ENCODE measurements at places on chromosomes 4 and X. TPM values are rescaled to one million over a fixed set of nuclear protein-coding genes. Genes with fewer than 3 reads are reported as not detected.

- H3K27me3 ChIP-seq: no peaks in the 10 kb centered on the region
- no peaks in the 10 kb centered on the region for H3K4me1 ChIP-seq
- no peak for DNase-seq
- no peak overlapping the region for H3K27ac ChIP-seq
These were observed 570.8 kb upstream of the CPEB2 start for GRCh38 chr4:14431155-14432134.

- DNase-seq: no peak
- no peak overlapping the region for H3K4me3 ChIP-seq
- no peaks in the 10 kb centered on the region for H3K36me3 ChIP-seq
- H3K27ac ChIP-seq: no peak overlapping the region
- H3K4me1 ChIP-seq: no peaks in the 10 kb centered on the region
These were observed 1384.8 kb downstream of the FAM133A start for GRCh38 chrX:95058815-95059214.

SRPK3 gene
- total RNA-seq: not detected

DNA sequence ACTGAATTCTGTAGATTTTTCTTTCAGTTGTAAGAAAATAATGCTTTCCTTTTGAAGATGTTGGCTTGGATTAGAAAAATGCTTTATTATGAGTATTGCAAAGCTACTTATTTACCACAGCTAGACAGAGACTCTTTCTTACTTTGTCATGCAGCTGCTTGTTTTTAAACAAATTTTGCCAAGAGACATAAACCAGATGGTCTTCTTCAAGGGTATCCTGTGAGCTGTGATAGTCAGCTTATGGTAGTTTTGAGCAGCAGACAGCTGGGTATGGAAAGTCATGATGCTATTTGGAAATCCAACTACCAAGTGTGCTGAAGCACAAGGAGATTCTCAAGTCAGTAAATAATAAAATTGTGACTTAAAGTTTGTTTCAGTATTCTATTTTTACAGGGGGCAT lies 941.5 kb downstream of the DMD start:
- no peak for DNase-seq
- H3K4me3 ChIP-seq: no peak overlapping the region
- H3K36me3 ChIP-seq: no peaks in the 10 kb centered on the region
- H3K27me3 ChIP-seq: no peaks in the 10 kb centered on the region

GRCh38 chrX:76147106-76147505 lies 25.8 kb upstream of the PBDC1 start:
- no peak for DNase-seq
- no peaks in the 10 kb centered on the region for H3K27me3 ChIP-seq
- H3K36me3 ChIP-seq: no peaks in the 10 kb centered on the region
- H3K27ac ChIP-seq: no peak overlapping the region
- no peak overlapping the region for H3K4me3 ChIP-seq

MAGEC2 gene
- not detected for total RNA-seq

DNA sequence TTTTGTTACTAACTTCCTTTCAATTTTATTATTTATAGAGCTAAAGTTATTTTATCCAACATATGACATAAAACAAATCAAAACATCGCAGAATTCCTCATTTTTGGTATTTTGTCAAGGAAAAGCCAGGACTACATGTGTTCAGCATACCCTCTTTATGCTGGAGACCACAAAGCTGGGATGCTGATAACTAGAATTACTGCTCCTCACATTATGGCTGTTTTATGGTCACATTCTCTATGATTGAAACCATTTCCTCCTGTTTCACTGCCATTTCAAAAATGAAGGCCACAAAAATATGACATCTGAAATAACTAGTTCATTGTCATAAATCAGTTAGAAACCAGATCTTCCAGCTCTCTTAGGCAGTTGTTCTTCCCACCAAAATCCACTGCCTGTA lies 41.7 kb downstream of the KLHL34 start:
- no peak overlapping the region for H3K27ac ChIP-seq
- H3K4me3 ChIP-seq: no peak overlapping the region
- no peak for DNase-seq
- H3K27me3 ChIP-seq: no peaks in the 10 kb centered on the region

DNA sequence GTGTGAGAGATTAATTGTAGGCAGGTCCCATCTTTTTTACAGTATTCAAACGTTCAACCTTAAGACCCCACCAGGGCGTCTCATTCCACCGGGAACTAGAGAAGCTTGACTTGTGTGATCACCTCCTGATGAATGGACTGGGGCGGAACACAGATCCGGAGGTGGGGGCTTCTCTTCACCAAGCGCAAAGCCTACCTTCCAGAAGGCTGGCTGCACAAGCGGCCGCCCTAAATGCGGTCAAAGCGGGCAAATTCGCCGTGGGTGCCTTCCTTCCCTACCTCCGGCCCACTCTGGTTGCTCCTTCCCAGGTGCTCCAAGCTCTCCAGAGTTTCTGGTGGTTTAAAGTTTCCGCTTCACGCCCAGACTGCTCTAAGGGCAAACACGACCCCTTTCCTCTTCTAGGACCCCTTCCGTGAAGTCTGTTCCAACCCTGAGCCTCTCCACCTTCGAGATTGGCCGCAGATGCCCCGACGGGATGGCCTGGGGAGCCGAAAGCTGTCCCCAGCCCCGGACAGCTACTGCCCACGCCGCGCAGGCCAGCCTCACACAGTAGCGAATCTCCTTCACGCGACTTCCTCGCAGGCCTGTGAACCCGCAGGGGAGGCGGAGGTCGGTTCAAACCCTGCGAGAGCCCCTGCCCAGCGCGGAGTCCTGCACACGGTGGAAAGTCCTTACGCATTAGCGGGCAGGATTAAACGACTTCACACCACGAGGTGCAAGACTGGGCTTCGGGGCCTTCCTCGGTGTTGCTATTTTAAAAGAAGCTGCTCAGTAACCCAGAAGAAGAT lies 1.6 kb upstream of the WWC2 start:
- peak; percentile 85 for DNase-seq
- H3K4me3 ChIP-seq: peak overlapping the region; percentile 97
- H3K27ac ChIP-seq: peak overlapping the region; percentile 95
- H3K27me3 ChIP-seq: no peaks in the 10 kb centered on the region
- H3K4me1 ChIP-seq: peaks cover 8% of the 10 kb centered on the region

VCX gene
- 0.64 TPM for total RNA-seq

PASD1 gene
- not detected for total RNA-seq

- no peaks in the 10 kb centered on the region for H3K27me3 ChIP-seq
- no peaks in the 10 kb centered on the region for H3K36me3 ChIP-seq
- no peak for DNase-seq
- no peak overlapping the region for H3K27ac ChIP-seq
- no peak overlapping the region for H3K4me3 ChIP-seq
- no peaks in the 10 kb centered on the region for H3K4me1 ChIP-seq
These were observed 30.0 kb upstream of the MYOZ2 start for GRCh38 chr4:119105605-119106004.

DNA sequence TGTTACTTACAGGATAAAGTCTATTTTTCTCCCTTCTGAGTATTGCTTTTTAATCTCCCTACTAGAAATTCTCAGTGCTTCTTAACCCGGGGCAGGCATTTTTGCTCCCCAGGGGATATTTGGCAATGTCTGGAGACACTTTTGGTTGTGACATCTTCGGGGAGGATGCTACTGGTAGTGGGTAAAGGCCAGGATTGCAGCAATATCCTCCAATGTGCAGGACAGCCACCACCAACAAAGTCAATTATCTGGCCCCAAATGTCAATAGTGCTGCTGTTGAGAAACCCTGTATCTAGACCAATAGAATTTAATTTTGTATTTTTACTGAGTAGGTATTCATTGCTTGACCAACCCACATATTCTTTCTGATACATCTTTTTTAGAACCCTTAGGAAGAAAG lies 669.5 kb upstream of the MAGEB2 start:
- DNase-seq: no peak
- H3K36me3 ChIP-seq: no peaks in the 10 kb centered on the region
- H3K4me3 ChIP-seq: no peak overlapping the region
- H3K4me1 ChIP-seq: no peaks in the 10 kb centered on the region
- no peak overlapping the region for H3K27ac ChIP-seq

GRCh38 chr4:110624904-110625494 lies 2.1 kb upstream of the PITX2 start:
- peaks cover 10% of the 10 kb centered on the region for H3K36me3 ChIP-seq
- no peak for DNase-seq
- H3K27ac ChIP-seq: no peak overlapping the region

FAM3A gene
- total RNA-seq: 23.6 TPM

DNA sequence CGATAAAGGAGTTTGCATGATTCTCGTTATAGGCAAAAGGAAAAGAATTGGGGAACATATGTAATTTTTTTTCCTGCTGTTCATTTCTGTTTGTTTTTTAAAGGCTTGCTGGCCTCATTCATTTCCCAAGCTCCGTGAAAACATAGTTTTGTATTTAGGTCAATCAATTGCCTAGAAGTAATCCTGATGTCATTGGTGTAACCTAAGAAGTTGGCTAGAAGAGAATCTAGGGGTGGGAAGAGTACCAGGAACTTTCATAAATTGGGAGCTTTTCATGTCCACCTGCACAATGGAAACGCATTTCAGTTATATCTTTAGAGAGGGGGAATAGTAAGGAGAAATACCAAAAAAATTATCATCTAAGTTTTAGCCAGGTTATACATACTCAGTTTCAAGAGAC lies 3.8 kb downstream of the RAPGEF2 start:
- no peak overlapping the region for H3K27ac ChIP-seq
- H3K4me3 ChIP-seq: peak overlapping the region; percentile 94
- no peaks in the 10 kb centered on the region for H3K36me3 ChIP-seq

DNA sequence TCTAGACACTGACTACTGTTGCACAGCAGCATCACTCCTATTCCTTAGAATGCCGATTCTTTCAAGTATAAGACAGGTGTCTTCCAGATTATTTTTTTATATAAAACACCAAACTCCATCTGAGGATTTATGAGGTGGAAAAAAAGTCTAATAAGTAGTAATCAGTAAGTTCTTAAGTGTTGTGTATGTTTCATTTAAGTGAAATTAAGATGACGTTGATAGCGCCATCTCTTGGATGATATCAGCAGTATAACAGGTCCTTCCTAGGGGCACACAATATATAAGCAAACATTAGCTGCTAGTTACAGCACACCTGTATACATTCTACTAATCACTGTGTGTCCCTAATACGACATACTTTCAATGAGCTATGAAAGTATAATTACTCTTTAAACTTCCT lies 99.6 kb upstream of the STS start:
- H3K4me3 ChIP-seq: no peak overlapping the region
- DNase-seq: no peak
- peaks cover 6% of the 10 kb centered on the region for H3K36me3 ChIP-seq

- no peaks in the 10 kb centered on the region for H3K36me3 ChIP-seq
- DNase-seq: no peak
- no peaks in the 10 kb centered on the region for H3K27me3 ChIP-seq
- H3K27ac ChIP-seq: no peak overlapping the region
- H3K4me1 ChIP-seq: no peaks in the 10 kb centered on the region
These were observed 120.3 kb upstream of the PRKG2 start for GRCh38 chr4:81335122-81335912.

DNA sequence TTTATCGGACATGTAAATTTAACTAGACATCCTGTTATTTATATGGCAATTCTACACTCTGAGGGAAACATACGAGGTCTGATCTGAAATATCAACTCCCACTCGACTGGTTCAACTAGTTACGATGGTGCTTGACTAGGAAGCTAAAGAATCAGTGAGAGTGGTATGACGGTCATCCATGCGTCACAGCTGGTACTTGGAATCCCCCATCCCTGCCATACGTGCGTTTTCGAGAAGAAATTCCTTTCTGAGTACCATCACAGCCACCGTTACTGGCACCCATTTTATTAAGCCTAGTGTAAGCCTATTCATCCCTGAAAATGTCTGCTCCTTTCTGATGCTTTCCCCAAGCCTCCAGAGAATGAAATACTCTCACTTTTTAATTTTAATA lies 695 bp upstream of the PIGA start:
- no peaks in the 10 kb centered on the region for H3K4me1 ChIP-seq
- H3K27ac ChIP-seq: no peak overlapping the region
- H3K4me3 ChIP-seq: peak overlapping the region; percentile 93

DNA sequence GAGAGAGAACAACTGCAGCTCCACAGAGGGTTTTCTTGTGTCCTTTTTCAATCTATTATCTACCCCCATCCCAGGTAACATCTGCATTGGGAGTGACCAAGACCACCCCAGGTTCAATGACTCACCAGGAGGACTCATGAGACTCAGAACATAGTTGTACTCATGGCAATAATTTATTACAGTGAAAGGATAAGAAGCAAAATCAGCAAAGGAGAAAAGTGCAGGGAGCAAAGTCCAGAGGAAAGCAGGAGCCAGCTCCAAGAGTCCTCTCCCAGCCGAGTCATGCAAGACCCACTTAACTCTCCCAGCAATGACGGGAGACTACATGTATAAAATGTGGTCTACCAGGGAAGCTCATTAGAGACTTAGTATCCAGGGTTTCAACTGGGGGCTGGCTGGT lies 129.5 kb upstream of the RBPJ start:
- H3K4me1 ChIP-seq: no peaks in the 10 kb centered on the region
- no peak overlapping the region for H3K27ac ChIP-seq
- no peak overlapping the region for H3K4me3 ChIP-seq
- H3K36me3 ChIP-seq: no peaks in the 10 kb centered on the region

- no peaks in the 10 kb centered on the region for H3K4me1 ChIP-seq
- no peak overlapping the region for H3K4me3 ChIP-seq
- H3K36me3 ChIP-seq: no peaks in the 10 kb centered on the region
- no peak overlapping the region for H3K27ac ChIP-seq
These were observed 94.5 kb downstream of the MID1IP1 start for GRCh38 chrX:38895775-38896174.

PF4V1 gene
- total RNA-seq: not detected

DNA sequence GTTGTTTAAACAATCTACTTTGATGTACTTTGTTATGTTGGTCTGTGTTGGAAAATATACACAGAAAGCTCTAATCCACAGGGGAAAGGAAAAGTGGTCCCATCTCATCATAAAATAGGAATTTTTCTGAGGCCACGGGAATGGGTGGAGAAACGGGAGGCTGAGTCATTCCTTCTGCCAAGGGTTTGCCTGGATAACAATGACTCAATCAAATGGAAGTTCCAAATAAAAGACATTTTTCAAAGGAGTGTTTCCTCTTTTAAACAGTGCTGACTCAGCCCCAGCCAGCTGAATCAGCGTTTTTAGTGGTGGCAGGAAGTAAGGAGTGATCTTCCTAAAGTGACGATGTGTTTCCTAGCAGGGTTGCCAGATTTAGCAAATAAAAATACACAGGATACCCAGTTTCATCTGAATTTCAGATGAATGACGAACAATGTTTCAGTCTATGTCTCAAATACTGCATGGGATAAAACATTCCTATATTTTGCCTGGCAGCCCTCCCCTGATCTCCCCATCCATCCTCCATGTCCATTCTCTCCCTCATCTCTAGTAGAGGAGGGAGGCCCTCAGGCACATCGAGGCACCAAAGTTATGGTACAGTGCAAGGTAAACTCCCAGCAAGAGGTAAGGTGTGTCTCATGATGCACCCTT lies 345.4 kb upstream of the GATB start:
- H3K27ac ChIP-seq: no peak overlapping the region
- no peaks in the 10 kb centered on the region for H3K27me3 ChIP-seq
- no peak overlapping the region for H3K4me3 ChIP-seq
- H3K4me1 ChIP-seq: no peaks in the 10 kb centered on the region

DNA sequence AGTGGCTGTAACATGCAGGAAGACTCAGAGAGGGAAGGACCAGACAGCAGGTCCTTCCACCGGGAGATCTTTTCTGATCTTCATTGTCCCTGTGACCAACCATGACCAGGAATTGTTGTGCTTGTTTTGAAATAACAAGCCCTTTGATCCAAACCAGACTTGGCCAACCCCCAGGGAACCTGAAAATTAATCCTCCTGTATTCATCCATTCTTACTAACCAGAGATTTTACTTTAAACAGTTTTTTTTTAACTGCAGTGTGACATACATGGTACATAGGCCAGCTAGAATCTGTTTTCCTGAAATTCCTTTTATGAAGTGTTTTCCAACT lies 4.0 kb downstream of the WFS1 start:
- H3K4me1 ChIP-seq: peaks cover 2% of the 10 kb centered on the region
- peak overlapping the region; percentile 41 for H3K27ac ChIP-seq
- H3K4me3 ChIP-seq: no peak overlapping the region
- no peaks in the 10 kb centered on the region for H3K27me3 ChIP-seq

TCEAL9 gene
- 125 TPM for total RNA-seq

PHEX gene
- 0.24 TPM for total RNA-seq
